Endodermal cell (in vitro differentiated cells): ENCODE measurements at places on chromosomes 1 and 21. TPM values are rescaled to one million over a fixed set of nuclear protein-coding genes. Genes with fewer than 3 reads are reported as not detected.
A peak's percentile ranks its signal among the peaks of the same experiment; 100 is the strongest.

DNA sequence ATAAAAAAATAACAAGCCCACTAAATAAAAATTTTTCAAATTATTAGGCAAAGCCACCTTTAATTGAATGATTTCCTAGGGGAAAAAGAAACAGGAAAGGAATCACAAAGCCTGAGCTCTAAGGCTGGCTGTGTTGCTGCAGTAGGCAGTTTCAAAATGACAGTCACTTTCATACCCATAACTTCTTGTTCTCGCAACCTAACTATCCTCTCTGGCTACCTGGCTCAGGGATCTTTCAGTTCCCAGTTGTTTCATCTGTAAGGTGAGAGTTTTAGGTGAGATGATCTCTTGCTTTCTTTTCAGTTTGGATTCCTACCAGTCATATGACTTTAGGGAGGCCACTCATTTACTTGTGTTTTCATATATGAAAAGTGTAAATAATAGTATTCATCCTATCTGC lies 226.1 kb downstream of the ASTN1 start:
- no peak for DNase-seq

GRCh38 chr1:71019233-71019969 lies 28.2 kb downstream of the PTGER3 start:
- DNase-seq, result no peak

GRCh38 chr1:101183388-101183699 lies 53.5 kb upstream of the S1PR1 start:
- DNase-seq, result no peak

Gene ATP1A4
- 0.75 TPM in 1 of 3 replicates, not detected in the others for total RNA-seq

Gene C1orf115
- 10.3 to 11.5 TPM (median 11.4 TPM) in 3 replicates for total RNA-seq

DNA sequence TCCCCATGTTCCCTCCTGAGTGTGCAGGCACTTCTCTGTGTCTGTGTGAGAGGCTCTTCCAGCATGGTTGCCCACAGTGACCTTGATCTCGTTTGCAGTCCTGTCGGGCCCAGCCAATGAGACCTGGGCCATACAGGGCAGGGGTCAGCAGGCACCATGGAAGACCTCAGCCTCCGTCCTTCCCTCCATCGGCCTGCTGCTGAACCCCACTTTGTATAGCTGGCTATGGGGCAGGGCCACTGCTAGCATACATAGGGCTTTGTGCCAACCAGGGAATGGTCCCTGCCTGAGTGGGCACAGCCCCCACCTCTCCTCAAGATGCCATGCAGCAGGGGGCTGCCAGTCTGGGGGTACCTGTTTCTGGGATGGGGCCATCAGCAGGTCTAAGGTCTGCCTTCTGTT lies 3.8 kb downstream of the C1orf35 start:
- DNase-seq, result peak; percentile 43

Gene RHBDL2
- total RNA-seq, result not detected in 3 replicates

Gene POLR3GL
- total RNA-seq, result 8.4 and 10.2 TPM in 2 replicates

Gene KCNJ9
- total RNA-seq, result not detected in 2 replicates

Gene CRABP2
- total RNA-seq, result 752 to 809 TPM (median 780 TPM) in 3 replicates

Gene SPATC1L
- total RNA-seq, result 27.2 to 31.9 TPM (median 29.5 TPM) in 3 replicates

DNA sequence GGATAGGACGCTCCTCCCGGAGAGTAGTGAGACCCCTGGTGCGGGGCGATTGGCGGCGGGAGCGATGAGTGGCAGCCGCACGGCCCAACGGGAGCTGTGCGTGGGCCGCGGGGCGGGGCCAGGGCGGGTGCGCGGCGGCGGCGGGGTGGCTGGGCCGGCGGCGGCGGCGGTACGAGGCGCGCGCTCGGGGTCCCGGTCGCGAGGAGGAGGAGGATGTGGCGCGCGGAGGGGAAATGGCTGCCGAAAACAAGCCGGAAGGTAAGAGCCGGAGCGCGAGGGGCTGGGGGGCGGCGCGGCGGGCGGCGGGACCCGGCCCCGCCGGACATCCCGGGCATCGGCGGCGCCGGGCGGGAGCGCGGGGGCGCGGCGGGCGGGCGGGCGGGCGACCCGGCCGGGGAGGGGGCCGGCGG lies at the start of gene CAMTA1:
Gene CAMTA1 (plus strand): TSS at position 137 of the 410 bp plus-strand sequence. CDS start 77 bp downstream, at position 214.
- no peak for DNase-seq

DNA sequence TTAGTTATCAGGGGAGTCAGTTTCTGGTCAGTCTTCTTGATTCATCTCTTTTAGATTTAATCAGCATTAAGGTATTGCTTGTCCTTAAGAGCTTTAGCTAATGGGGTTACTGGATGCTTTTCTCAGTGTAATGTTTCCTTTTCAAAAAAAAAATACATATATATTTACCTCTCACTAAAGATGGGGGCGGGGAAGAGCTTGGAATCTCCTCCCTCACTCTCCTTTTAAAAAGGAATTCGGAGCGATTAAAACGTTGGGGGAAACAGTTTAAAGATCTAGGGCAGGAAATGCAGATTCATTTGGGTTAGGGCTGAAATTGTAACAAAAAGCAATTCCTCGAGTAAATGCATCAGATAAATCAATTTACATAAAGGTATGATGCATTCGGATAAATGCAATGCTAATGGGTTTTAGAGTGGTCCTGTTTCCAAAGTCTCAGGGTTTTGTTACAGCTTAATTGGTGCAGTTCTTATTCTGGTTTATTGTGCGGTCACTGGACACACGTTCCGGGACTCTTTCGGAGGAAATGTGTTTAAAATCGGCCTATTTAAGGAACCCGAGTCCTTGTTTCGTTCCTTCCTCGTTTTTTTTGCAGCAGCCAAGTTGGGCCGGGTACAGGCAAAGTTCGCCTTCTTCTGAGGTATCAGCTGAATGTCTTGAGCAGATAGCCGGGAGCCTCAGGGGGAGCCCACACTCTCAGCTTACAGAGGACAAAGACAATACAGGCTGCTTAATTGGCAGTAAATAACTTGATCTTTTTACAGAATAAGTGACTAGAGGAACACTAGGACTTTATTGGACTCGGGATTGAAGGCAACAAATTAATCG lies 1.6 kb downstream of the LMO4 start:
- peak; percentile 74 for DNase-seq

Gene NEXN
- 4.9 to 5.7 TPM (median 5.3 TPM) in 3 replicates for total RNA-seq

Gene S100A7A
- not detected in 2 replicates for total RNA-seq

DNA sequence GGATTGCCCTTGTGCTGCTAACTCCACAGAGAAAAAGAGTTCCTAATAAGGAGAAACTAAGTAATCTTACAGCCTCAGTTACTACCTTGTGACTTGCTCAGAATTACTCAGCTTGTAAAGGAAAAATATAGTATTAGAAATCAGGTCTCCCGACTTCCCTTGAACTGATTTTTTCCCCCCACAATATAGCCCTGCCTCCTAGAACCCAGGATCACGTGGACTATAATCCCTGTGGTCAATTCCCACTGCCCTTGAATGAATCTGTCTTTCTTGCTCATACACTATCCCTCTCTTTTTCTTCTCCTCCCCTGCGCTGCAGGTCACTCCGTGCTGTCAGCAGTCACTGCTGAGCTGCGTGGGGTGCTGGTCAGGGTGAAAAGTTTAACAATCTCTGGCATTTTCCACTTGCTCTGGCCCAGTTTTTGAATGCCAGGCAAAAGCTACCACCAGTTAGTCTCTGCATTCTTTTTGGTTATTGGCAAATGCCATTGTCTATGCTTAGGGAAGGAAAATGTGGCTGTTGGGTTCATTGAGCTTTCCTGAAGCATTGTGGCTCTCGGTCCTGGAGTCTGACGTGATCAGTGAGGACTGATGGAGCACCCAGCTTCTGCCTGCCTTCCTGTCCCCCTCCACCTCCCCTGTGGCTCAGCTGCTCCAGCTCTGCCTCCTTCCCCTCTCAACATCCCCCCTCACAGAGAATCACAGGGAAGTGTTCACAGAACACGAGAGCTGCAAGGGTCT lies 1.9 kb upstream of the MYOC start:
- no peak for DNase-seq

DNA sequence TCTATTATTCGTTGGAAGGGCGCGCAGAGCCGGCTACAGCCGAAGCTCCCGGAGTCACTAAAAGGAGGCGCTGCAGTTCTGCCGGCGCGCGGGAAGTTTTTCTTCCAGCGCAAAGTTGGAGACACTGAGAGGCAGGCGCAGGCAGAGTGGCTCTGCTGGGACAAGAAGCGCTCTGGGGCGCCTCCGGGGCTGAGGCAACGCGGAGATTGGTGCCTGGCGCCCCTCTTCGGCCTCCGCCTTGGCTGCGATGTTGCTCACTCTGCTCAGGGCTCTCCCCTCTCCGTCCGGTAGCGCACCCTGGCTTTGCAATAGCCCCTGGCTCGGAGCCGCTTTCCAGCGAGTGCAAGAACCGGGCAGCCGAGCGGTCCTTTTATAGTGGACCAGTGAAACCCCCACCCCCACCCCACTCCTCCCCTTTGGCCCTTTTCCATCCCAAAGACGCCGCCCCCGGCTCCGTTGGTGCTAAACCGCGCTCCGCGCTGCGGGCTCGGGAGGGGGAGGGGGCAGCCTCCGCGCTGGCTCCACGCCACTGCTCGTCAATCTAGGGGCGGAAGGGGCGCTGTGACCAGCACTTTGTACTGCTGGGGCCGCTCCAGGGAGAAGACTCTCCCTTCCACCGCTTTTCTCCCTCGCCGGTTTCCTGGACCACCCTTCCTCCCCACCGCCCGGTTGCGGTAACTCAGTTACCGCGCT lies at the start of gene ADAMTS1:
Gene ADAMTS1 (minus strand): TSS at position 344 of the 693 bp plus-strand sequence. CDS start 455 bp downstream, outside the sequence.
- DNase-seq, result peak; percentile 98

- no peak for DNase-seq
These were observed 247.0 kb upstream of the LYPLAL1 start for GRCh38 chr1:218926631-218927030.

GRCh38 chr1:246537887-246538286 lies 28.2 kb downstream of the TFB2M start:
- DNase-seq, result no peak

Gene TAGLN2
- total RNA-seq, result 136 to 223 TPM (median 145 TPM) in 3 replicates

Gene HIVEP3
- total RNA-seq, result 0.99 and 1.4 TPM in 2 replicates

GRCh38 chr1:24871306-24871901 lies 58.7 kb downstream of the RUNX3 start:
- no peak for DNase-seq

Gene SLAMF7
- not detected in 3 replicates for total RNA-seq

- DNase-seq, result peak; percentile 10
These were observed 161.8 kb downstream of the CLIC6 start for GRCh38 chr21:34830386-34831170.

DNA sequence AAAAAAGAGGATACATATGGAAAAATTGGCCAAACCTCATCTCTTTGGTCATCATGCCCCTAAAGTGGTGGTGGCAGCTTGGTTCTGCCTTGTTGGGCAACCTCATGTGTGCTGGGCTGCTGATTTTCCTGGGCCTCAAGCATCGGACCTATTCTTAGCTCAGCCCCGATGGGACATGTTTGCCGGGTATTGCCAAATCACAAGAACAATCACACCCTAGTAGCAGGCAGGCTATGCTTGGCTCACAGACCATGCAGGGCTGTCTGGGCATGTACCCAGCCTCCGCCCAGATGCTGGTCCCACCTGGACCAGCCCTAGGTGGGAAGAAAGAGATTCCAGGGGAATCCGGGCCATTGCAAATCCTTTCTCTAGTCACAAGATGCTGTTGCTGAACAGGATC lies 189.4 kb upstream of the FGGY start:
- no peak for DNase-seq

DNA sequence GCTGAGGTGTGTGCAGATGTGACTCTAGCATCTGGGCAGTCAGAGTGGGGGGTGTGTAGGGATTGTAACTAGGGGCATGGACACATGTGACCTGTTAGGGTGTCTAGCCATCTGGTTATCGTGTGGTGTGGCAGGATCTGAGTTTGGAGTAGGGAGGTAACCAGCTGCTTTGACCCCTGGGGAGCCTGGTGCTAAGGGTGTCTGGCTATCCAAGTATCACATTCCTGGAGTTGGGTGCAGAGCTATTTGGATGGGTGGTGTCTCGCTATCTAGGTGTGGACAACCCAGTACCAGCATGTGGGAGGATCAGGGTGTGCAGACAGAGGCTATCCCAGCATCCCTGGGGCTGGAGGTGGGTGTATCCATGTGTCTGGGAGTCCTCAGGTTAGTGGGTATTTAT lies 4.7 kb downstream of the PTPRU start:
- DNase-seq, result no peak

DNA sequence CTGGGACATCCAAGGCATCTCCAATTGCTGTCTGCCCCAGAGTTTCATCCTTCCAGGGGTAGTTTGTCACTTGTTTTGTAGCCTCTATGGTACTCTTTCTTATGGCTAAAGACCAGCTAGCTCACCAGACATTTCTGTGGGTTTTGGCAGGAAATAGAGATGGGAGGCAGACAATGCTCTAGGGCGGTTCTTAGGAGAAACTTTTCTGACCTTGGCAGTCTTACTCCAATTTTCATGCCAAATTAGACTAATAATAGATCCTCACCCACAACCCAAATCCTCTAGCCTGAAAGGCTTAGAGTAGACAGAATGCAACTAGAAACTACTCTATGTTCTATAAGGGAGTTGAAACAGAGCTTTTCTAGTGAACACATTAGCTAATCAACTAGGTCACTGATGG lies 69.8 kb downstream of the LRIG2 start:
- DNase-seq, result no peak

DNA sequence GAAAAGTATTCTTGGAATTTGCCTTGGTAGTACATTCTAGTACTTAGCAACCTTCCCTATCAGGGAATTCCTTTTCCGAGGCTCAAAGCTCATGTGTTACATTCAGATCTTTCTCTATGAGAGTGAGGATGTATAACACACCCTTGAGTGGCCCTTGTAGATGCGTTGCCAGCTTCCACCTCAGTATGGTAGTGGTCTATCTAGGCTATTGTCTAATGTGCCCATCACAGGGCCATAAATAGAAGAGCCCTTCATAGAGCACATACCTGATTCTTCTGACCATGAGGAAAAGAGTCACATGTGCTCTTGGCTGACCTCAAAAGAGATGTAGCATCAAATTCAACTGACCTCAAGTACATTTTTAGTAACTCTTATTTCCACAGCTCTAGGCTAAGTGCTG lies 14.0 kb upstream of the ZC3H11B start:
- DNase-seq, result no peak
